ENCODE measurements at places on chromosomes 2 and 18.

DNA sequence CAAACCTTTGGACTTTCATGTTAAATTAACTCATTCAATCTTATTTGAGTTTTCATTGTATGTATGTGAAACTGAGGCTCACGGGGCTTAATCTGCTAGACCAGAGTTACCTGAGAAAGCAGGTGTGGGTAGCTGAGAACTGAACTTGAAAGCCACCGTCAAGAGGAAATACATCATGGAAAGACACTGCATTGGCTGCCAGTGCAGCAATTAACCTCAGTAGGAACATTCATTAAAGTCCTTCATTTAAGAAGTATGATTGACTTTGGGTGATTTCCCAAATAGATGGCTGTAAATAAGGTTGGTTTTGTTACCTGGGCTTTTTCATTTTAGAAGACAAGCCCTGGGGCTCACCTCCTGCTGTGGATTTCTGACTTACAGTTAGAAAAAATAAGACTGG lies 36.5 kb upstream of the MGAT5 start:
- DNase-seq: no peak

GRCh38 chr2:217440000-217440399 lies 562.8 kb downstream of the TNS1 start:
- DNase-seq: no peak

DNA sequence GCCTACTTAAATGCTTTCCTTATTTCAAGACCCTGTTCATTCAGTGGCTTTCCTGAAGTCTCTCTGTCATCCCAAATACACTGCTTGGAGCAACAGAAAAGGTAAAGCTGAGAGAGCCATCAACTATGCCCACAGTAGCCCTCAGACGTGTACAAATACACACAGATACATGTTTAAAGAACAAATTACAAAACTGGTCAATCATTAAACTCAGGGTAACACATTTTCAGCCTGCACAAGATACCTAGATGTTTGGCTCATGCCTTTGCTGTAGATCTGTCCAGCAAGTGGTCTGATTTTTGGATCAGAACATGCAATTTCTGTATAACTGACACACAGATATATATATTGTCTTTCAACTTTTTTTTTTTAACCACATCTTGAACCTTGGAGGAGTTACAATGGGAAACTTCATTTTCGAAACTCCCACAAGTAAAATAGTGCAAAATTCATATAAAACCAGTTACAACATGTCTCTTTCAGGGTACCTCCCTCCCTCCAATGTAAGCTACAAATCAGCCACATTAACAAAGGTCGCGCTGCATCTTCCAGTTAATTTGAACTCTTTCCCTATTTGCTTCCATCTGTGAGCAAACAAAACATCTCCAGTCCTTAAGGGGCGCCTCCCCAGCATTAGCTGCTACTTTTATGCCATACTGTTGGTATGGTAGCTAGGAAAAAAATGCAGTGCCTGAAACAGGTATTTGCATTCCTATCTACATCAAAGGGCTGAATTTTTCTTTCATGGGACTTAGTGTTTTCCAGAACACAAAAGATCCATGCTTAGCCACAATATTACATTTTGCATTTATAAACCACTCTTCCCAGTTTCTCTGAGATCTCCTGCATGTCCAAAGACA lies 311.9 kb downstream of the NRXN1 start:
- no peak for DNase-seq

DNA sequence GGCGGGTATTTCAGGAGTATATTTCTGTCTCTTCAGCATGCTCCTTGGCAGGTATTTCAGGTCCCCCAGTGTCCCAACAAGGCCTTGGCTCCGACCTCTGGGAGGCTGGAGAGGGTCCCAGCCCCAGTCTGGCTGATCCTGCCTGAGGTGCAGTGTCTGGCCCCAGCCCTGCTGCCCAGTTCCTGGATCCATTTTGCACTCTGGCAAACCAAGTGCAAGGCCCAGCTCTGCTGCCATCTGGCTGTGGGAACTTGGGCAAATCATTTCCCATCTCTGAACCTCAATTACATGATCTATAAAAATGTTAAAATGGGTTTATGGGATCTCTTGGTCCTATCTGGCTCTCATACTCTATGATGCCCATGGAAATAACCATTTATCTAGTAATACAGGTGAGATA lies 63.6 kb downstream of the ZBTB7C start:
- DNase-seq: no peak

DNA sequence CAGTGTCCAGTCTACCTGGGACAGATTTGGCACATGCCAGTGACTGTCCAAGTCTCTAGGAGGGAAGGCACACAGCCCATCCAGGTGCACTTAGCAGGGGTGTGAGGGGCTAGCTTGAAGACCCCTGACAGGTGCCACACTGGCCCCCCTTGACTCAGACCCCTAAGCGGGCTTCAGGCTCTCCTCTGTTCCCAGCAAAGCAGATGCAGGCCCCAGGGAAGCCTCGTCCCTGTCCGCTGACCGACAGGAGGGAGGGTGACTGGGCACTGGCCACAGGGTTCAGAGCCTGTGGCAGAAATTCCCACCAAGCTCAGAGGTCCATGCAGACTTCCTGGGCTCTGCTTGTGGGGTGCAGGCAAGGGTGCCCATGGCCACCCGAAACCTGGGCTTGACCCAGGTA lies 239.8 kb upstream of the MYT1L start:
- DNase-seq: no peak

DNA sequence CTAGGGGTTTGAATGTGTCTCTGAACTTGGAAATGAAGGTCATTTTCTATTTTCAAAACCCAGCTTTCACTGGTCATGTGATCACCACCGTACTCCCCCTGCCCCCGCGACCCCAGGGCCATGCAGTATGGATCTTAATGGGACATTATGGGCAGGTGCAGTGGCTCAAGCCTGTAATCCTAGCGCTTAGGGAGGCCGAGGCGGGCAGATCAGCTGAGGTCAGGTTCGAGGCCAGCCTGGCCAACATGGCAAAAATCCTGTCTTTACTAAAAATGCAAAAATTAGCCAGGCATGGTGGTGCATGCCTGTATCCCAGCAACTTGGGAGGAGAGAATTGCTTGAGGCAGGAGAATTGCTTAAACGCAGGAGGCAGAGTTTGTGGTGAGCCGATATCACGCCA lies 77.3 kb downstream of the ITGB1BP1 start:
- DNase-seq: no peak
